ENCODE measurements at places on chromosomes 4 and X.

GRCh38 chrX:79556800-79557199, 189.7 kb upstream of the ITM2A start:
- no peak for DNase-seq

- DNase-seq = no peak
These were observed 4.4 kb downstream of the MSMO1 start for GRCh38 chr4:165331823-165332222.

DNA sequence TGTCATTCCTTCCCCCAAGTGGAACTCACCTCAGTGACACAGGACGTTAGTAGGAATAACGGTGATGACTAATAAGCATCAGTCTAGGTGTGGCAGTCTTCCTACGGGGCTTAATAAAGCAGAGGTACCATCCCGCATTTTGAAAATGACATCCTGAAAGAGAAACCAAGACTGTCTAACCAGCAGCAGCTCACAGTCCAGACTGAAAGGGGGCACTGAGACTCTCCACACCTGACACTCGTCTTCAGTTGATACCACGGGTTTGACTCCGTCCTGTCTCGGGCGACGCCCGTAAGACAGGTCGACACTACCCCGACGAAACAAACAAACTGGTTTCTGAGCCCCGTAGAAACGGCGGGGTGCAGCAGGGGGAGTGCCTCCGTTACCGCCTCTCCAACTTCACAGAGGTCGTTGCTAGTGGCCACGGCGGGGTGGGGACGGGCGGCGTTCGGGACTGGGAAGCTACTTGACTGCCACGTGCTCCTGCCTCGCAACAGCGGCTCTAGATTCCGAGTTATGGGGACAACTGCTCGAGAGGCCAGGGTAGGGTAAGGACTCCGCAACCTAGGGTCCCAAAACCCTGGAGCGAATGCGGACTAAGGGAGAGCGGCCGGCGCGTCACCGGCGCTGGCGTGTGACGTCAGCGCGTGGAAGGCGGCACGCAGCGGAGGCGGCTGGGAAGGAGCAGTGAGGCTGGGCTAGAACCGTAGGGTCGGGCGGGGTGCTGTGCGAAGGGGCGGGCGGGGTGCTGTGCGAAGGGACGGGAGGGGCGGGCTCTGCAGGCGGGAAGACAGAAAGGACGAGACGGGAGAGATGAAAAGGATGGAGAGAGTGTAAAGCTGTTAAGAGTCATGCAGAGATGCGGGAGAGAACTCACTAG, at the start of gene NEK1:
NEK1 (minus strand) TSS at position 593 of the 880 bp plus-strand sequence. CDS start 9,953 bp downstream, outside the sequence.
- DNase-seq = peak; percentile 89

DNA sequence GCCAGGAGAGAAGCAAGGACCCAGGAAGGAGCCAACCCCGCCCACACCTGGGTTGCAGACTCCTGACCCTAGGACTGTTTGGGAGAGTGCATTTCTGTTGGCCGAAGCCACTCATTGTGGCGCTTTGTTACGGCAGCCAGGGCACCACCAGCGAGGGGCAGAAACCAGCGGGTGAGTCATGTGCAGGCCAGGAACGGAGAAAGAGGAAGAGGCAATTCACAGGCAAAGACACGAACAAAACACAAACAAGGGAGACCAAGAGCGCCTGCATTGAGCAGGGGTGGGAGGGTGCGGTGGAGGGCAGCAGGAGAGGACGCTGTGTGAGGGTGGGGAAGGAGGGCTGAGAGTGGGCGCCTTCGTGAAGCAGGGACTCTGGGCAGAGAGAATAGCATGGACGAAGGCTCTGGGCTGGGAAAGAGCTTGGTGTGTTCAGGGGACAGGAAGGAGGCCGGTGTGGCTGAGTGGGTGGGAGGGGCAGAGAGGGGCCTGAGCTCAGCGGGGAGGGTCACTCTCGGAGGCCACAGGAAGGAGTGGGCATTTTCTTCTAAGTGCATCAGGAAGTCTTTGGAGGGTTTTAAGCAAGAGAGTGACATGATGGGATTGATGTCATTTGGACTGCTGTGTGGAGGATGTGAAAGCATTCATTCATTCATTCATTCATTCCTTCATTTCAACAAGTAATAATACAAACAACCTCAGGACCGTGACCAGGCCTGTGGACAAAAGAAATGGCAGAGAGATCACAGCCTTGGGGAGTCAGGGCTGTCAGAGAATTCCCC, 12.2 kb upstream of the WFS1 start:
- DNase-seq = no peak

GRCh38 chr4:168743601-168744000, 246.7 kb downstream of the PALLD start:
- DNase-seq = peak; percentile 94

DNA sequence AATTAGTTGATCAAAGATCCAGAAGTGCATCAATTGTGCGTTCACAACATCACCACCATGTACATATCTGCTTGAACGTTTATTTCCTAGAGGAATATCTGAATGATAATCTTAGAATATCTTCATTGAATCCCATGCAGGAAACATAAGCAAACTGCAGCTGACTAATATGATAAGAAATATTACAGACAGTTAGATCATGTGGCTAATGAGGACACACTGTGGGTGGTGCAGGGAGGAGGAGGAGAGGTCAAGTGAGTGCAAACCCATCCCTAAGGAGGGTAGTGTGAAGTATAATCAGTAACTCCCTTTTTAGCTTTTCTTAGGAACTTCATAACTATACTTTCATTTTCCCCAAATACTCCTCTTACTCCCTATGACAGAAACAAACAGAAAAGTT, 58.3 kb upstream of the HPGD start:
- DNase-seq = peak; percentile 34

DNA sequence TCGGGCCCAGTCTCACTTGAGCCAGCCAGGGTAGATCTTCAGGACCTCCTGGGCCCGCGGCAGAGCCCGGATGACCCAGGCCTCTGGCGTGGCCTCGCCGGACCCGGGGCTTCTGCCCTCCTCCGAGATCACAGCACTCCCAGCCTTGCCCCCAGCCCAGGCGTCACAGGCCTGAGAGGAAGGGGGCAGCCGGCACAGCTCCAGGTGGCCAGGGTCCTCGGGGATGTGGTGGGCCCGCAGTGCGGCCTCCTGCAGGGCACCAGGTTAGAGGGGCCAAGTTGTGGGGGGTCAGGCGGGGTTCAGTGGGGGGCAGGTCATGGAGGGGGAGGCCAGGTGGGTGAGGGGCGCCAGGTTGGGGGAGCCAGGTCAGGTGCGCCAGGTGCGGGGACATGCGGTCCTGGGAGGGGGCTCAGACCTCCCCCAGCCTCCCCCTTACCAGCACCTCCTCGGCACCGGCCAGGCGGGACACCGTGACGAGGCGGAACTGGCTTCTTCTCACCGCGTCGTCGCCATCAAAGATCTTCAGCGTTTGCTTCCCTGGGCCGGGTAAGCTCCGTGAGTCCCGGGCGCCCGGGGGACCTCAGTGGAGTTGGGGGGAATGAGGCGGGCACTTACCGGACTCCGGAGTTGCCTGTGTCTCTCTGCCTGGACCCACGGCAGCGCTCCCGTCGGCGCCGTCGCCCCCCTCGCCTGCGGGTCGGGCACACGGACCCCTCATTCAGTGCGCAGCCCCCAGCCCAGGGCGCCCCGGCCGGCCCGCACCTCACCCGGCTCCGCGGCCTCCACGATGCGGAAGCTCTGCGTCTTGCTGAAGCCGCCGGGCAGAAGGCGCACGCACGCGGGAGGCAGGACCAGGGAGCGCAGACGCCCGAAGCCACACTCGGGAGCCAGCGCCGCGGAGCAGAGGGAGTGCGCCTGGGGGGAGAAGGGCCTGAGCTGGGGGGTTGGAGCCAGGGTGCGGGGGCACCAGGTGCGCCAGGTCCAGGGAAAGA, 6.0 kb downstream of the DGKQ start:
- DNase-seq = peak; percentile 53

GRCh38 chrX:129659141-129659540, 4.4 kb upstream of the APLN start:
- DNase-seq = no peak

GRCh38 chr4:89757154-89757719, 79.7 kb downstream of the SNCA start:
- no peak for DNase-seq

DNA sequence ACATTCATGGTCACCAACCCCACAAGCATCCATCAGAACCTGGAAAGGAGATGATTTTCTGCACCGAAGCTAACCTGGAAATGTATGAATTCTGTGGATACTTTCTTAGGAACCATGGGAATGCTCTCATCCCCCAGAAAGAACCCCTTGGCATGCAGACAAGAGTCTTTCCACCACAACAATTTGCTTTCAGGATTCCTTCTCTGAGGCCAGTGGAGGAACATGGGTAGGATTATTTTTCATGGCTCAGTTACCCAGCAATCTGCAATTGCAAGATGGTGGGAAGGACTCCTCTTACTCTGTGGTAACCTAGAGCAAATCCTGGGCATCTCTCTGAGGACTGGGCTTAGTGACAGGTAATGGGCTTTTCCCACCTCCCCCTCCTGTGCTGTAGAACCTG, 131.9 kb upstream of the MSX1 start:
- no peak for DNase-seq

DNA sequence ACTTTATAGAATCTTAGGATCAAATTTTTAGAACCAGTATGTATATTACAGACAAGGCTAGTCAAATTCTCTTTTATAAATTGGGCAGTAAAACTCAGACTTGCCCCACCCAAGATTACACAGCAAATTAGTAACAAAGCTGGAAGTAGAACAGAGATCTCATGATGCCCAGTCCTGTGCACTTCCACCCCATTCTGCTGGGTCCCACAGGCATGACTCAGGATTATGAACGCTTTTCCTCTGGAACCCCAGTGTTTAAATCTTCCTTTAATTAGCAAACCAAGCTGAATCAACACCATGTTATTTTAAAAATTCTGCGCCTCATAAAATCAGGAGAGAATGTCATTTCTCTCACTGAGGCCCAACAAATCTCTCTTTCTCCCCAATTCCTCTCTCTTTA, 1.5 kb upstream of the IL13RA2 start:
- no peak for DNase-seq

All from iris pigment epithelial cell (primary cell).